ENCODE measurements at places on chromosomes 12 and 14.

- peak; percentile 6 for DNase-seq
Observed at GRCh38 chr12:46983959-46984841, 95.2 kb upstream of the PCED1B start.

GRCh38 chr12:18629445-18629844 lies 108.4 kb downstream of the PLCZ1 start:
- no peak for DNase-seq

- DNase-seq: no peak
Observed at GRCh38 chr14:90523544-90523943, 126.7 kb downstream of the CALM1 start.

GRCh38 chr12:11763760-11764520 lies 114.5 kb downstream of the ETV6 start:
- DNase-seq: no peak

- no peak for DNase-seq
Observed at GRCh38 chr12:108401964-108402363, 62.9 kb upstream of the CMKLR1 start.

- no peak for DNase-seq
Observed at GRCh38 chr14:50397390-50398188, 908 bp upstream of the CDKL1 start.

GRCh38 chr14:61438860-61439765 lies 117.7 kb downstream of the PRKCH start:
- DNase-seq: peak; percentile 41
